ENCODE measurements at places on chromosomes 5 and 9.

DNA sequence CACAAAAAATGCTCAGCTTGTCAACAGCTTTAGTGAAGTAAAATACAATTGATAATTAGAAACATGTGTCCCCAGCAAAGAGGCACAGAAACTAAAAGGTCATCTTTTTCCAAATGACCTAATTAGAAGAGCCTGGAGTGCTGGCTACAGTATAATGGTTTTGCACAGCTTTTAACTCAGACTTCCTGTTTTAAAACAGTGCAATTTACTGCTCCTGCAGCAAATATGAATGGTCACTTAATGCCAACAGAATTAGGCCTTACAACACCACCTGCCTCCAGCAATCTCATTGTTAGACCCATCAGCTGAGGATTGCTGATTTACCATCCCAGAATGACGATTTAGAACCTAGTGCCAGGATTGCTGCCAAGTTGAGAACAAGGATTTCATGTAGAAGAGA, 239.3 kb downstream of the CETN3 start:
- no peak for DNase-seq

DNA sequence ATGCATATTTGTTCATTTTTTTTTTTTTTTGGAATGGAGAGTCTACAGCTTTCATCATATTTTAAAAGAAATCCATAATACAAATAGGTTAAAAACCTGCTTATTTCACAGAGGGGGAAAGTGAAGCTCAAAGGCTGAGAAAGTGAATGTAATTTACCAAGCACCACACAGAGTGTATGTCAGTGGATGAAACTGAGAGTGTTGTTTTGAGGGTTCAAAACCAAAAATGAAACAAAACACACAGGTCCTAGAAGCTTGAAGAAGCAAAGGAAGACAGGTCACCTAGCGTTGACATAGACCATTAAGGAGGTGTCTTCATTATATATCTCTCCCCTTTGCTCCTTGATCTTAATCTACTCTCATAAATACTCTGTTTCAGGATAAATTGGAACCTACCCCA, 7.5 kb downstream of the NMUR2 start:
- DNase-seq, result no peak

GRCh38 chr5:78887384-78888118, 97.6 kb downstream of the ARSB start:
- DNase-seq, result no peak

- no peak for DNase-seq
Observed at GRCh38 chr9:35844628-35845270, 15.7 kb downstream of the TMEM8B start.

DNA sequence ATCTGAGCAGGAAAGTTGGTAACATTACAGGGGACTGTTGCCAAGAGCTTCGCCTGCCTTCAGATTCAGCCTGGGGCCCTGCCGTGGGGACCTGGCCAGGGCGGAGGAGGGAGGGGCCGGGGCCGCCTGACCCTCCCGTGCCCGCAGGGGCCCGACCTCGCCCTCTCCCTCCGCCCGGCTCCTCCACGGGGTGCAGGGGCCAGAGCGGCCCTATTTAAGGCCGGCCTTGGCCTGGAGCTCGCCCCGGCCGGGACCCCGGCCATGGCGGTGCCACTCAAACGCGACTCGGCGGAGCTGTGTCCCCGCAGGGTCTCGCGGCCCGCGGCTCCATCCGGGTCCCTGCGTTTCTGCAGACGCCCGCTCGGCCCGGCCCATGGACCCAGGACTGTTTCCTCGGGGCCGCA, 757 bp downstream of the TMEM250 start:
- no peak for DNase-seq

DNA sequence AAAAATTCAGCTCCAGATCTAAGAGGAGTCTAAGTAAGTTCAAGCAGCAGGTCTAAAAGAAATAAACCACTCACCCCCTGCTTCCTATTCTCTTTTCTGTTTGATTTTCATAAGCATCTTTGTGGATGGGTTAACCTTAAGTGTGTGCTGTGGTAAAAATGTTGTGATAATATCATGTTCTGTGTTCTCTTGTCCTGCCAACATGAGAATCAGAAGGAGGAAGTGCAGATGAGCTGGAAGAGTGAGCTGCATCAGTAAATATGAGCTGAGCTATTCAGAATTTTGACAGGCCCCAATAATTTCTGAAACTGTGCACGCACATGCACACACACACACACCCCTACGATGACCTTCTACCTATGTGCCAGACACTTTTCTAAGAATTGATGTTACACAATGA, 186.5 kb upstream of the ANKRD55 start:
- no peak for DNase-seq

- no peak for DNase-seq
Observed at GRCh38 chr5:128644863-128645262, 106.8 kb upstream of the FBN2 start.

- DNase-seq, result no peak
Observed at GRCh38 chr9:34652602-34653000, 616 bp downstream of the IL11RA start.

DNA sequence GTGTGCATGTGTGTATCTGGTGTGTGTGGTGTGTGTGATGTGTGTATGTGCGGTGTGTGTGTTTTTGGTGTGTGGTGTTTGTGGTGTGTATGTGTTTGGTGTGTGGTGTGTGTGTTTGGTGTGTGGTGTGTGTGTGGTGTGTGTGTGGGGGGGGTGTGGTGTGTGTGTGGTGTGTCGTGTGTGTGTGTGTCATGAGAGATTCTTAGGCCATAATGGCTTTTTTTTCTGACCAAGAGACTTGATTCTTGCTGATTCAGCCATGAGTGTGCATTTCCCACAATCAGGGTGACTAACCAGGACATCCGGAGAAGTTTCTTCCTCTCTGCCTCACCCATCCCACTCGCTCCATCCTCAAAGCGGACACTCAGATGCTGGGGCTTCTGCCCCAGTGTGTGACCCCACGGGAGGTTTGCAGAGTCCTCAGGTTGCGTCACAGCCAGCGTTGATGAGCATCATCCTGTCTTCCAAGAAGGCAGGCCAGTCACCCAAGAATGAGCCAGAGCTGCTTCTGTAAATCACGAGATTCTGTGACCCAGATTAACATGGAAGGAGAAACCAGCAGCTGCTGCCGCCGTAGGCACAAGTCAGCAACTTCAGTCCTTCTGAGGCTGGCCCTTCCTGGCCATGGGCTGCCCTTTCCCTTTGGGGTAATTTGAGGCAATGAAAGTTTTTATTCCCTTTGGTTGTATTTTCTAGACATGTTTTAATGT, 12.5 kb upstream of the CTSL start:
- DNase-seq, result peak; percentile 94

GRCh38 chr9:19689328-19690101, 99.3 kb downstream of the SLC24A2 start:
- no peak for DNase-seq

DNA sequence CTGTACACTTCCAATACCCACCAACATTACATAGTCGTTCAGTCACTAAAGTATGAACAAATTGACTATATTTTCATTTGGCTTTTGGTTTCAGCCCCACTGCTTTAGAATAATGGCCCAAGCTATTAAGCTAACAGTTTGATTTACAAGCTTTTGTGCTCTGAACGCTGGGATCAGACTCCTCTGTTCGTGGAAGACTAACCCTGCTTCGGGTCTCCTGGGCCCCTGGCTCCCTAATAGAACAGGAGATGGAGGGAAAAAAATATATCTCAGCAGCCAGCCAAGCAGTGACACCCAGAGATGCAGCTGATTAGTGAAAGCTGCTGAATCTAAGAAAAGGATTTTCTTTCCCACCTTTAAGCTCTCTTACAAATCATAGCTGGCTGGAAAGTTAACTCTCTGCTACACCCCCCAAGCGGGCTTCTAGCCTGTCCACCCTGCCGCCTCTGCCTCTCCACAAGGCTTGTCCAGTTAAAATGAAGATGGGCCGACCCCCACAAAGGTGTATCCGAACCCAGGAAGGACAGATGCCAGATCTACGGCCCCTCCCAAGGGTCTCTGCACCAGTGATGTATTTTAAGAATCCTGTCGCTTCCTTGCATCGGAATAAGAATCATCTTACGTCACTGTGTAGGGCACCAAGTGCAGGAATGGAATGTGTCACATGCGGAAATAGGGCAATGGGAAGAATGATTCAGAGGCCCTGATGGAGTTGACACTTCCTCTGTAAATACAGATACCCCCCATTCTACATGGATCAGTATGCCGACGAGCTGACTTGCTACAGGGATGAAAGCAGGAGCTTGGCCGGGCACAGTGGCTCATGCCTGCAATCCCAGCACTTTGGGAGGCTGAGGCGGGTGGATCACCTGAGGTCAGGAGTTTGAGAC, 33.4 kb upstream of the BARHL1 start:
- no peak for DNase-seq

DNA sequence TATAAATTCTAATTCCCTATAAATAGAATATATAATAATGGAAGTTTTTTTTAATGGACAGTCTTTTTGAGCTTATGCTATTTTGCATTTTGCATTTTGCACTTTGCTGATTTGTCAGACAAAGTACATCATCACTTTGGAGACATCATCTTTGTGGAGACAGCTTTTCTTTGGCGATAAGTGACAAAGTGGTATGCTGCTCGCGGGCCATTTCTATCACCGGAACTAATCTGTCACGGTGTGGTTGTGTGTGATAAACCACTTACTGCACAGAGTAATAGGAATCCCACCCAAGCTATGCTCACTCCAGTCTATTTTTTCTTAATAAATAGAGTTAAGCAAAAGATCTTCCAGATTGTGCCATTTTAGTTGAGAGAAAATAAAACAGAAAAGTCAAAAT, 133.1 kb downstream of the MACIR start:
- DNase-seq, result no peak
